Bronchial epithelial cell (primary cell): ENCODE measurements at places on chromosomes 7 and 10. TPM values are rescaled to one million over a fixed set of nuclear protein-coding genes. Genes with fewer than 3 reads are reported as not detected.

DNA sequence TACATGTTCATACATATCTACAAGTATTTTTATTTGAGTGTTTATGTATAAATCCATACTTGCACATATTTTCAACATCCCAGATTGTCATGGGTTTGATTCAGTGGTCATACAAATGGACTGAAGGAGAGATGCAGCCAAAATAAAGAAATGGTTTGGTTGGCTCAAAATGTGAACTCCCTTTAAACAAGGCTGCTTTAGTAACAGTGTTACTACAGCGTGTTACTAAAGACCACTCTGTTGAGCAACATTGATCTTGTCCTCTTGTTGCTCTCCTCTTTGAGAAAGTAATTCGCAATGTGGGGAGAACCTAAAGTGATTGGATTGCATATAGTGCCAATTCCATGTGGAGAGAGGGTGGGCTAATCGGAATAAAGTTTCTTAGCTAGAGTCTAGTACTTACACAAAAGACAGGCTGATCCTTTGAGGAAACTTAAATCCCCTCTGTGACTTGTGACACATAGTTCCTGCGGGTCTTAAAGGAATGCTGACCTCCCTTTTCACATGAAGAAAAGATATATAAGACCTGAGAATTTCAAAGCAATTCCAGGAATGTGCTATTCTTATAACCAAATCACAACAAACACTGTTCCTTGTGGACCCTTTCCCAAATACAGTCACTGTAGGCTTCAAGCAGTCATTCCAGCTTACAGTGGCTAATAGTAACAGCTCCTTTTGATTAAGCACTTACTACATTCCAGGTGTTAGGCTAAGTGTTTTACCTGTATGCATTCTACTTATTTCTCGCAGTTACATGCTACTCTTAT is 144.3 kb downstream of the FZD1 start:
- DNase-seq: no peak

DNA sequence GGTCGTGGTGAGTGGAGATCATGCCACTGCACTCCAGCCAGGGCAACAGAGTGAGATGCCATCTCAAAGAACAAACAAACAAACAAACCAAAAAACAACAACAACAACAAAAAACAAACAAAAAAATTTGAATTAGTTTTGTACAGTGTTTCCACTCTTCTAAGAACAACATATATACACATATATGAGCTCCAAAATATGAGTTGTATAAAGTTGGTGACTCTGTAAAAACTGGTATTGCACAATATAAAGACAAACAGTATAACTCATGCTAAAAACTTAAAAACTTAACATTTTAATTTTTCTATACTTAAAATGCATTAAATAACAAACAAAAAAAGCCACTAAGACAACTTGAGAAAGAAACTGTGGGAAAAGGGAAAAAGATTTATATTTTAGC is 46.0 kb downstream of the AKR1B15 start:
- DNase-seq: no peak

DNA sequence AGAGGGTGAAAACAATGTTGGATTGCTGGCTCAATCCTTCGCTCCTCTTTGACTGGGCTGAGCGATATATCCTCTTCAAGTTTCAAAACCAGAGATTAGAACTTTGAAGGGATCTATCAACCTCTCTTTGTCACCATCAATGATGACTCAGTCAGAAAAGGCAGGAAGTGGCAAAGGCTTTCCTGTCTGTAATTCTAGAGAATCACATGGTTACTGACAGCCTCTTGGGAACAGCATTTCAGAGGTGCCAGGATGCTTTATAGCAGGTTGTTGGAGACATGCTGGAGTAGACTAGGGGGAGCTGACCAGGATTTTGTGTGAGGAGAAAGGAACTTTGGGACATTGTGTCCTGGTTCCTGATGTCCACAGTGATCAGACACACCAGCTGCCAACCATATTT is 81.3 kb downstream of the PRKCQ start:
- DNase-seq: peak; percentile 70

GRCh38 chr10:21213381-21213780 is 312.1 kb downstream of the SKIDA1 start:
- no peak for DNase-seq

The CPN1 gene
- total RNA-seq: not detected in 2 replicates

The COBL gene
- 1.1 and 4.1 TPM in 2 replicates for total RNA-seq

DNA sequence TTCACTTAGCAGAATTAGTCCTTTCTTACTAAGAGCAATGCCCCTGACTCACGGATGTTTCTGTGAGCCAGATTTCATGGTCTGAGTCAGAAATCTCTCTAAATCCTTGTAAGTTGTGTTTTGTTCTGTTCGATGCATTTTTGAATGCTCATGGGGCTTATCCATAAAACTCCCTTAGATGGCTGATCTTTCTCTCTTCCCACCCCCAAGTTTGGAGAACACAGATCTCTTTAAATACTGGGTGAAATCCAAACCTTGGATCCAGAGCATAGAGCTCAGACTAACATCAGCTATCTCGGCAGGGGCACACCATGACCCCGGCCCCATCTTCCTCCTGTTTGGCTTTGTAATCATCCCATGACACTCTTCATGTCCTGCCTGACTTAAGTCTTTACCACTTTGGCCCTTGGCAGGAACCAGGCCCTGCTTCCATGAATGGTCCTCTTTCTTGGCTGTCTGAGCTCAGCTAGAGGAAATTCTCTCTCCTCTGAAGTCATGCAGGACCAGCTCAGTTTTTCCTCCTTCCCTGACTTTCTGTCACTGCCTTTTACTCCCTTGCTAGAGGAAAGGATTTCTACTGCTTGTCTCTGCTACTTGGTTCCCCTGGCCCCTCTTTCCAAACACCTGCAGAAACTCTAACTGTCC is 120.4 kb upstream of the RAB11FIP2 start:
- DNase-seq: no peak

The CHRM2 gene
- 0.26 TPM in 1 of 2 replicates, not detected in the other for total RNA-seq

DNA sequence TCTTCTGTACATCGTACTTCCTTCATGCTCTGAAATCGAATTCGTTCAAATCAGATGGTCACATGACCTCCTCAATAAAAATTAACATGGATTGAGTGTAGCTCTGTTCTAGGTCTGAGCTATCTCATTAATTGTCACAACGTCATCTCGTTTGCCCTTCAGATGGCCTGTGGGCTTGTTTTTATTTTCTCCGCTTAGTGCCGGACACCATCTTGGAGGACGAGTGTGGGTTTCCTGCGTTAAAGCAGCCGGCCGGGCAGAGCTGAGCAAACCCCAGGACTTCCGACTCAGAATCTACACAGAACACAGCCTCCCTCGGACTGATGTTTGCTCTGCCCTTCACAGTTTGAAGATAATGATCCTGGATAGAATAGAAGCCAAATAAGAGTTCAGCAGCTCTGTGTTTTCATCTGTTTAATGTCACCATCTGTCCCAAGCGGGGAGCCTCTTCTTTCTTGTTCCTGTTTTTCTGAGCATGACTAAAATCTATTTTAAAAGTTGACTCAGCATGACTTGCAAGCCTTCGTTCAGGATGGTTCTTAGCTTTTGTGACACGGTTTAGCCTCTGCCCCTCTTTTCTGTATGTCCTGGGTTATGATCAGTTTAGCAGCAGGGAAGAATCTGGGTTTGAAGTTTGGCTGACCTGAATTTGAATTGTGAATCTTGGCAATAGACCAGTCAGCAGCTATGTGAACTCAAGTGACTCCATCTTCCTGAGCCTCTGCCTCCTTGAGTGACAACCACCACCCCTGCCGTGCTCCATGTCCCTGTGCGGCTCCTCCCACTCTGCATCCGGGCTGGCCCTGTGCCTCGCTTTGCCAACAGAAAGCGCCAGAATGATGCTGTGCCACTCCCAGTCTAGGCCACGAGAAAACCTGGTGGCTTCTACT is 30.6 kb upstream of the GALNTL5 start:
- DNase-seq: no peak

- DNase-seq: no peak
These were observed 55.4 kb upstream of the KLF14 start for GRCh38 chr7:130789436-130789835.

The TAS2R3 gene
- total RNA-seq: 3.9 and 7.6 TPM in 2 replicates

DNA sequence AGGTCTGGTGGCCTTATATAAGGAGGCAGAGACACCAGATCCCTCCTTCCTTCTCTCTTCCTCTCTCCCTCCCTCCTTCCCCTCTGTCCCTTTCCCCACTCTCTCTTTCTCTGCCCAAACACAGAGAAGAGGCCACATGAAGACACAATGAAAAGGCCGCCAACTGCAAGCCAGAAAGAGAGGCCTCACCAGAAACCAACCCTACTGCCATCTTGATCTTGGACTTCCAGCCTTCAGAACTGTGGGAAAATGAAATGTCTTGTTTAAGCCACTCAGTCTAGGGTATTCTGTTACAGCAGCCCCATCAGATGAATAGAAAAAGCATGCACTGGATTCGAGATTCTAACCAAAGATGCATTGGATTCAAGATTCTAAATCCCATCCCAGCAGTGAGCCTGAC is 168.1 kb downstream of the FAM107B start:
- DNase-seq: no peak

The CYP2W1 gene
- 0.51 TPM in 1 of 2 replicates, not detected in the other for total RNA-seq

DNA sequence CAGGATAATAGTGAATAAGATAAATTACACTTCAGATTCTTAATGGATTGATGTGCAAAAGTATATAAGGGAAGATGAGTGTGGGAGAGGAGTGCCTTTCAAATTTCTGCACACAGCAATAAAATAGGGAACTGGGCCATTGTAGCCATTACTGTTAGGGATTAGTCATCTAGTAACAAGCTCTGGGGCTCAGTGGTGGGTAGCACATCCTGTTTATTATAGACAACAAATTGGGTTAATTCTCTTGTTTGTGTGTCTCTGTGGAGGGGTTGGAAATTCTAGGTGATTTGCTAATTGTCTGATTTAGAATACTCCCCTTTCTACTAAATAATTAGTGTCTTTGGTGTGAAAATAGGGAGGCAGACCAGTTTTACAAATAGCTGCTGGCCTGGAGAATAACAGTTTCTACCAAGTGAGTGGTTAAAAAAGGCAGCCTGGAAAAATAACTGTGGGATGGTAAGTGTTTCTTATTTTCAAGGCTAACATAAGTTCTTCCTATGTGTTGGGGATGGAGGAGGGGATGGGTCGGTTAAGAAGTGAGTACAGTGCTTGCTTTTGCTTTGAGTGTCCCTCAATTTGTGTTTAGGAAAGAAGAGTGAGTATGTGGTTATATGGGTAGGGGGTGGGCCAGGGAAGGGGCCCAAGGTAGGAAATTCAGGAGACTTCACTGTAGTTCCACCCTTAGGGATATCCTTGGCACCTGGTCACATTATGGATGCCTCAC is 43.3 kb upstream of the TMEM248 start:
- DNase-seq: no peak

GRCh38 chr7:38902449-38902848 is 6.5 kb downstream of the VPS41 start:
- no peak for DNase-seq

The EXOSC1 gene
- total RNA-seq: 30.9 and 34.2 TPM in 2 replicates

GRCh38 chr10:24944512-24945255 is 7.7 kb downstream of the PRTFDC1 start:
- peak; percentile 94 for DNase-seq

DNA sequence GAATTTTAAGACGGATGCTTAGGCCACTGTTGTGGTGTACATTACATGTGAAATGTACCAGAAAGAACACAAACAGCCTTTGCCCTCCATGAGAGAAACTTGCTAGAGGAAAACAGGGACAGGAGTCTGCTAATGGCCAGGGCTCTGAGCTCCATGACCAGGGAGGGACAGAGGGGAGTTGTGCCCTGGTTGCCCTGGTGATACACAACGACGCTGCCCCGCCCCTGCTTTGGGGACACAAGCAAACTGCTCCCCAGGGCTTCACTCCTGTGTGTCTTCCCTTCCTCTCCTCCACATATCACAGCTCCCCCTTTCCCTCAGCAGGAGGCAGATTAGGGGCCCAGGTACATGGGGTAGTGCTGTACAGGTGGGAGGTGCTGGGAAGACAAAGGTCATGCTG is 36.2 kb downstream of the AMPH start:
- DNase-seq: no peak

DNA sequence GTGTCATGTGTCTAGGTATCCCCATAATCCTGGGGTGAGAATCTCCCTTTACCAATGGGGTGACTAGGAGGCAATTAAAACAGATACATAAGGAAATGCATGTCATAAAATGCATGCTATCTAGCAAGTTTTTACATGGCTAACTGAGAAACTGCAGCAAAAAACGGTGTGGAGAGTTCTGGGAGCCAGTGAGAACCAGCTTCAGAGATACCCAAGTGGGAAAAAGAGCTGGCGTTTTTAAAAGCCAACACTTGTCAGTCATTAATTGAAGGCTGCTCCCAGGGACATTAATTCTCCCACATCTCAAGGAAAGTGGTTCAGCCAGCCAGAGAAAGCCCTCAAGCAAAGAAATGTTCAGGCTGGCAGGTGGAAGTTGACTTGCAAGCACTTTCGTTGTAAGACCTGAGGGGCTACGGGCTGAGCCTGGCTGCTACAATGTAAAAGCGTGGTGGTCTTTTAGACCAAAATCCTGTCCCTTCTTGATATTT is 28.1 kb downstream of the ST8SIA6 start:
- no peak for DNase-seq

DNA sequence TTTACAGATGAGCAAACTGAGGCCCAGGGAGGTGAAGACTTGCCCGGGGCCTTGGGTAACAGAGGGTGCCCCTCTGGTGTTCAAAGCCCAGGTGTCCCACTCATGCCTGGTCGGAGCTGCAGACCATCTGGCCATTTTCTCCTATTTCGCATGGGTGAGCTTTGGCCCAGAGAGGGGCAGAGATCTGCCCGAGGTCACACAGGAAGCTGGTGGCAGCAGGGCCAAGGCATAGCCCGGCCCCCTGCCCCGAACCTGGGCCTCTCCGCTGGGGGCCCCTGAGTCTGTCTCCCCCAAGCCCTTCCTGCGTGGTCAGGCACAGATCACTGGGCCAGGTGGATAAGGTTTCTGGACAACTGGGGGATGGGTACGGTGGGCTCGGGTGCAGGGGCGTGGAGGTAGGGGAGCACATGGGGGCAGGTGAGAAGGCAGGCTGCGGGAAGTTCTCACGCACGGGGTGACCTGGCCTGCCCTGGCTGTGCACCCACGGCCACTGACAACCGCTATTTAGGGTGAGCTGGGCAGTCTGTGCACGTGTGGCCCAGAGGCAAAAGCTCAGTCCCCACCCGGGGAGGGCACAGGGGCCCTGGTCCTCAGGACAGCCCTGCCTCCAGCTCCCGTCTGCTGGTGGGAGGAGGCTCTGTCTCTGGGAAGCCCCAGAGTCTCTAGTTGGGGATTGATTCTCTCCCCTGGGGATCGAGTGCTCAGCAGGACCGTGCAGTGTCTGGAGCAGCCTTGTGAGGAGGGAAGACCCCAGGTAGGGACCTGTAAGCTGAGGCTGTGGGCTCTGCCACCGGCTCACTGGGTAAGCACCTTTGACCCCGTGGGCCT is 68.6 kb downstream of the UNCX start:
- no peak for DNase-seq

GRCh38 chr10:121695731-121696464 is 97.7 kb upstream of the FGFR2 start:
- no peak for DNase-seq

The ASB15 gene
- not detected in 2 replicates for total RNA-seq

- DNase-seq: no peak
These were observed 54.1 kb upstream of the NXPH1 start for GRCh38 chr7:8379264-8379663.

- no peak for DNase-seq
These were observed 99.8 kb upstream of the HGF start for GRCh38 chr7:81869670-81870069.

GRCh38 chr7:48295296-48295971 is 124.2 kb downstream of the ABCA13 start:
- DNase-seq: no peak

The C10orf62 gene
- under 0.01 TPM in 1 of 2 replicates, not detected in the other for total RNA-seq

The GIMAP6 gene
- not detected in 2 replicates for total RNA-seq
